ENCODE measurements at places on chromosomes 6 and 20.

DNA sequence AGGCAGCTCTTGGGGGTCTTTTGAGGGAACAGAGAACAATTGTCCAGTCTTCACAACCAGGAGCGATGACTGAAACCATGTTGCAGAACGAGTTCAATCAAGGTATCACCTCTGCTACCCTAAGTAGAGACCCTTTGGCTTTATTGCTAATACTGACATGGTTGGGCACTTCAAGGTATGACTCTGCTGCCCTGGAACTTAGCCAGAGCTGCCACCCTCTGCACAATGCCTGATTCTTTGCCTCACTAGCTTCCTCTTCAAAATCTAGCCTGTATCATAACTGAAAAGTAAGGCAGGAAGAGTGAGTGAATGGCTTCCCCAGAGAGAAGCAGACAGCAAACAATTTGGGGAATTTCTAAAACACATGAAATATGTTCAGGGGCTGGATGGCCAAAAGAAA is 592.7 kb upstream of the NRSN1 start:
- no peak for DNase-seq

GRCh38 chr6:32950010-32950409 is 2.9 kb downstream of the HLA-DMA start:
- DNase-seq = no peak

GRCh38 chr6:37004044-37004980 is 1.1 kb upstream of the FGD2 start:
- no peak for DNase-seq

- DNase-seq = no peak
Observed at GRCh38 chr6:143123081-143123480, 62.4 kb downstream of the AIG1 start.

GRCh38 chr6:4603856-4604369 is 172.3 kb upstream of the CDYL start:
- DNase-seq = no peak

- no peak for DNase-seq
Observed at GRCh38 chr20:44618318-44618731, 33.2 kb downstream of the ADA start.

DNA sequence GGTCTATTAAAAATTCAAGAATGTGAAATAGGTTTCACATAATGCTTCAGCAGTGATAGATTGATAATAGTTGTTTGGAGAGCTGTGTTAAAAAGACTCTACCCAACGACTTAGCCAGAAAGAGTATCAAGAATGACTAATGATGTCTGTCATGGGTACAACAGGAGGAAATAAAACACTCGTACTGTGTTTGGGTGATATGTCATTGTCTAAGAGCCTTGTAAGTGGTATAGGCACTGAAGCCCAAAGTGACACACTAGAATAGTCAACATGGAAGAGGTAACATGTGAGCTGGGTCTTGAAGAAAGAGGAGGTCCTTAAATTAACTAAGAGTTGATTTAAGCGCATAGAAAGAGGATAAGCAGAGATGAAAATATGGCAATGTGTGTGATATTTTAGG is 471.8 kb upstream of the MAN1A1 start:
- no peak for DNase-seq

- DNase-seq = no peak
Observed at GRCh38 chr6:31247813-31248212, 24.1 kb downstream of the HLA-C start.

DNA sequence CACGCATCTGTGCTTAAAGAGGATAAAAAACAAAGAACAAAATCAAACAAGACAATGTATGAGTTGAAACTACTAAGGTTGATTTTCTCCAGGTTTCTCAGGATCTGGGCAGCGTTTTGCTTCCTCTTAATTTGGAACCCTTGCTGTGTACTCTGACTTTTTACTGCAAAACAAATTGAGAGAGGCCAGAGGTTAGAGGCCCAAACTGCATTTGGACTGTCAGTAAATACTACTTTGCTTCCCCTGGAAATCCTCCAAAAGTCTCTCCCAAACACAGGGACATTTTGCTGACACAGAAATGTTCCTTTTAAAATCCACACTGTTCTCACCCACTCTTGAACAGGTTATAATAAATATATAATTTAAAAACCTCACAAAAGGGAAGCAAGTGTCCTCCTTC is 1.1 kb downstream of the ARG1 start:
- no peak for DNase-seq

GRCh38 chr6:6930223-6930880 is 177.4 kb upstream of the RREB1 start:
- no peak for DNase-seq

GRCh38 chr20:63322933-63323273 is 29.9 kb downstream of the COL20A1 start:
- no peak for DNase-seq

GRCh38 chr6:2185466-2185865 is 59.9 kb downstream of the GMDS start:
- no peak for DNase-seq

DNA sequence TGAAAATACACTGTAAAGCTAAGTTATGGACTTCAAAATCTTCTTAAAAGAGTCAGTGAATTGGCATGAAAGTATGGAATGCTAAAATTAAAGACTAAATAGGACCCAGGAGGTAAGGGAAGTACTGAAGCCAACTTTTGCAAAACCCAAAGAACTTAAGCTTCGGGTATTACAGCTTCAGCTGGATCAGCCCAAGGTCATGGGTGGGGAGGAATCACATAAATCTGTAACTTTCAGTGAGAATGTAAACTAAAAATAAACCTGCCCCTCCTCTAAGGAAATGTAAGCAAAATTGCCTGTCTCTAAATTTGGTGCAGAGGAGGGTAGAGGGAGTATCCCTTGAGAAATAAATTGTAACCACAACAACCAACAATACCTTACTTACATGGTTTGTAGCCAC is 4.4 kb upstream of the MUC21 start:
- no peak for DNase-seq

DNA sequence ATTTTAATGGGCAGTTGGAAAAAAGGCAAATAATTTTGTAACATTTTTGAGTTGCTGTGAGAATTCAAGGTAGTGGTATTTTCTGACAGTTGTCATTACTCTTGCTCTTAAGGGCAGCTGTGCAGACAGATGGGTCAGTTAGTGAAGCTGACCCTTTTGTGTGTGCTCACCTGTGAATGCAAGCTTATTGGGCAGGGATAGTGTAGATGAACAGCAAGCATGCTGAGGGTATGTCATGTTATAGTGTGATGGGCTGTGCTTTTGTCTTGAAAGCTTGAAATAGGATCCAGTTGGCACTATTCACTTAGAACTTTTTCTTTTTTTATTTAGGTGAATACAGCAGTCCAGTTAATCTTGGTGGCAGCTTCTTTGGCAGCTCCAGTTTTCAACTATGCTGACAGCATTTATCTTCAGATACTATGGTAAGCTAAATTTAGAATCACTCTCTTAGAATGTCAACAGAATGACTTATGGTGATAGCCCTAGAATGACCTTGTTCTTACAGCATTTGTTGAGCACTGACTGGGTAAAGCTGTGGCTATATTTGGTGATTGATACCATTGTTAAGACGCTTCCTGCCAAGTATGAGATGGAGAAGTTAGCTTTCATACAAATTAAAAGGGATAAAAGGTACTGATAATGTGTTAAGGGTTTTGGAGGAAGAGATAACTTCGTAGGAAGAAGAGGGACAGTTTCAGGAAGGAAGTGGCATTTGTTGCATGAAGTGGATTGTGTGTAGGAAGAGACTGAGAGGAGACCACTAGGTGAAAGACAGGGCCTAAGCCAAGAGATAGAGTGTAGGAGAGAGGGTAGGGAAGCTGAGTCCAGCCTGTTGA is 19.5 kb downstream of the LRRN4 start:
- no peak for DNase-seq

DNA sequence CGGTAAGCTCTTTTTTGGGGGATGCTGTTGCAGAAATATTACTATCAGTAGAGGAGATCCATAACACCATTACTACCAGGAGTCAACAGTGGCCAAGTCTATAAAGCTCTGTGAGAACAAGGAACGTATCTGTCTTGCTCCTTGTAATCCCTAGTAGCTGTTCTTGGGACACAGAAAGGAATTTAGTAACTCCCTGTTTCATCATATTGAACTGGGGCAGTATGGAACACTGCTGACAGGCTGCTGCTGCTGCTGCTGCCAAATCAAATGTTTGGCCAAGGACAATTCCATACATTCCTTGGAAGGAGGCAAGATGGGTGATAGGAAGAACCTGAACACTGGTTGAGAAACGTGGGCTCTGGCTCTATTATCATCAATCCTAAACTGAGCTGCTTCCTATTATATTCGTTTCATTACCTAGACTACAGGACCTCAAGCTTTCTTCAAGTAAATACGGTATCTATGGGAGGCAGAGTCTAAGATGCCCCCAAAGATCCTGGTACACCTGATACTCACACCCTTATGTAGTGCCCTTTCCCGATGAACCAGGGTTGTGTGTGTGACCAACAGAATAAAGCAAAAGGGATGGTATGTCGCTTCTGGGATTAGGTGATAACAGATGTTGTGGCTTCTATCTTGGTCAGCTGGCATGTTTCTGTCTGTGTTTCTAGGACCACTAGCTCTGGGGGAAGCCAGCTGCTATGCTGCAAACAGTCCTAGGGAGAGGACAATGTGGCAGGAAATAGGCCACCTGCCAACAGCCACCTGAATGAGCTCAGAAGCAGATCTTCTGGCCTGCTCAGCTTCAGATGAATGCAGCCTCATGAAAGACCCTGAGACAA is 39.5 kb downstream of the ELOVL5 start:
- DNase-seq = peak; percentile 44

GRCh38 chr6:78492351-78493017 is 374.9 kb upstream of the IRAK1BP1 start:
- no peak for DNase-seq

DNA sequence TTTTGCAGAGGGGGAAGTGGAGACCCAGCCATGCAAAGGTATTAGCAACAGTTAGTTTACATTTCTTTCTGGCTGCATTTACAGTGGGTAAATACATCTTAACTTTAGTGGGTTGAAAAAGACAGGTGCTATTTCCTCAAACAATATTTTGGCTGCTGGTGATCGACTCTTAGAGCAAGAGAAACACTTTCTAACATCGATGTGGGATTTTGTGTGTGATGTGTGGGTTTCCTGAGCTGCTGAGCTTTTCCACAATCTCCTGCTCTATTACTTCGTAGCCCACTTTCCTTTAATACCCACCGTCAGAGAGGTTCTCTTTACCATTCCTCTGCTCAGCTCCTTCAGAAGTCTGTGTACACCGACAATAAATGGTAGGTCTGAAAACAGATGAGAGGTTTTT is 339.0 kb downstream of the NRN1 start:
- no peak for DNase-seq

All from femur (tissue), 1 donor.